ENCODE measurements at places on chromosomes 6 and 20.

DNA sequence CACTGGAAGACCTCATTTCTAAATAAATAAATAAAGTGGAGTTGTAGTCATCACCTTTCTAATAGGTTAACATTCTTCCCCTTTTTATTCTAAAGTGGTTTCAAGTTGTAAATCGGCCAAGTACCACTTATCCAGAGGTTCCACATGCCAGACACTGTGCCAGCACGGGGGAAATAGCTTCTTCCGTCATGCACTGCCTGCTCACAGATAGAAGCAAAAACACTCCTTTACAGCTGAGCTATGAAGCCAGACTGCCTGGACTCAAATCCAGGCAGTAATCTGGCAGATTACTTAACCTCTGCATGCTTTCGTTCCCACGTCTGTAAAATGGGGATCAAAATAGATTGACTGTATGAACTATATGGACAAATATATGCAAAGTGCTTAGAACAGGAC lies 17.2 kb upstream of the SCML4 start:
- DNase-seq: no peak

DNA sequence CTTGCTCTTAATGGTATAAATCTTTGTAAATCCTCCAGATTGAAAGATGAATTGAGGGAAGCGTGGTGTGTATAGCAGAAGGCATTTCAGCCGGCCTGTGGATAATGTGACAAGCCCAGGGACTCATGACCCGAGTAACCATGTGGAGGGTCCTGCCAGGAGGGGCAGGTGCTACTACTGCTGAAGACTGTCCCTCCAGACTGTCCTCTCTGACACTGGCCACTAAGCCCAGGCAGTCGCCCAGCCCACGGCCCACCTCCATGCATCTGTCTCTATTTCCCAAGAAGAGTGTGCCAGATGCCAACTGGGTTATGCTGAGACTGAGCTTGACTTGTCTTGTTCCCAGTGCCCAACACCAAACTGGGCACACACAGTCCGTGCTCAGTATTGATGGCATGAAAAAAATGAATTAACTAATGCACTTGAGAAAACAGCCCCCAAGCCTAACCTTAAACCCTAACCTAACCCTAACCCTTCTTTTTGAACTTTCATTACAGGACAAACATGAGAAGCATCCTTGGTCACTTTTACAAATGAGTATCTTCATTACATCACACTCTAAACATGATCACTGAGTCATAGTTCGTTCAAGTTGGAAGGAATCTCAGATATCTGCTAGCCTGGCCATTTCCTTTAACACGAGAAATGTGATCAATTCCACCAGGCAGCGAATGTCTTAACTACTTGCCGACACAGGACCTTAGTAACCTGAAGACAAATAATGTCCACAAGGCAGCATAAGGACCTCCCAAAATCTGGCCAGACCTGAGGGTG lies 182.2 kb upstream of the RREB1 start:
- DNase-seq: no peak

GRCh38 chr6:82862543-82862942 lies 203.1 kb downstream of the UBE3D start:
- DNase-seq: no peak

- no peak for DNase-seq
Measured at GRCh38 chr6:145233955-145234354, 501.4 kb downstream of the EPM2A start.

DNA sequence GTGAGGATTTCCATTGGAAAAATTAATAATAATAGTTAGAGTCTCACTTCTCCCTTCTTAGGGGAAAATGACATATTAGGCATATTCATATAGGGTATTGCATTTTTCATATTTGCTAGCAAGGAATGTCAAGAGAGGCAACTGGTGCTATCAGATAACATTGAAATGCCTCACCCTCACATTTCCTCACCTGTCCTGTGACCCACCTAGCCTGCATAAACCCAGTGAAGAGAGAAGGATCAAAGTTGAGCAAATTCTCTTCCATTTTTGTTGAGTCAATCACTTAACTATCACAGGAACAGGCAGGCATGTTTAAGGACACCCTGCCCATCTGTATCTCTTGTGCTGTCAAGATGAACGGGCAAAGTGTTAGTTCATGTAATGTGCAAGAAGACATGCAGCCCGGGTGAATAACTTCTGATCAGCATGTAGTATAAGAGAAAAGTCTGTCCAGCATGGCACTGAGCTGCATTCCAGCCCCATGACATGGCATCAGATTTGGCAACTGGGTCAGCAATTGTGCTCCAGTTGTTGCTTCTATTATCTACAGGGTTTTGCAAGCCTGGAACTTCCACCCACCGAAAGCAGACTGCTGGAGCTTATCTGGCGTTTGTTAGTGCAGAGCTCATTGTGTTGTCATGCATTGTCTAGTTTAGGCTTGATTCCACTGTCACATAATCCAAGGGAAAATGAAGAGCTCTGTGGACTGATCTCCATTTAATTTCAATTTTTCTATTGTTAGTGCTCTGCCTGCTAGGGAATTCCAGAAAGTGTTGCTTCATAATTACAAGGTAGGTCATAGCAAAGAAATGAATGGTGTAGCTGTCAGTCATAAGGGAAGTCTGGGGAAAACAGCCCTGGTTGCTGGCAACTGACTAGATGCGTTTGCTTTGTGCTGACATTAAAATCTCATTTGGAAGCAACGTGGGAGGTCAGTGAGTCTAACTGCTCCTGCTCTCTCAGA lies 138.4 kb upstream of the TNFAIP3 start:
- no peak for DNase-seq

- peak; percentile 23 for DNase-seq
Measured at GRCh38 chr6:62150048-62150663, 135.9 kb downstream of the KHDRBS2 start.

Measured in renal pelvis (tissue), 12 donors.